ENCODE measurements at places on chromosomes 16 and 17.

GRCh38 chr17:28912938-28913333, 10.1 kb upstream of the DHRS13 start:
- no peak for DNase-seq

- DNase-seq: no peak
Measured at GRCh38 chr16:57413301-57413730, 8.7 kb downstream of the CCL17 start.

DNA sequence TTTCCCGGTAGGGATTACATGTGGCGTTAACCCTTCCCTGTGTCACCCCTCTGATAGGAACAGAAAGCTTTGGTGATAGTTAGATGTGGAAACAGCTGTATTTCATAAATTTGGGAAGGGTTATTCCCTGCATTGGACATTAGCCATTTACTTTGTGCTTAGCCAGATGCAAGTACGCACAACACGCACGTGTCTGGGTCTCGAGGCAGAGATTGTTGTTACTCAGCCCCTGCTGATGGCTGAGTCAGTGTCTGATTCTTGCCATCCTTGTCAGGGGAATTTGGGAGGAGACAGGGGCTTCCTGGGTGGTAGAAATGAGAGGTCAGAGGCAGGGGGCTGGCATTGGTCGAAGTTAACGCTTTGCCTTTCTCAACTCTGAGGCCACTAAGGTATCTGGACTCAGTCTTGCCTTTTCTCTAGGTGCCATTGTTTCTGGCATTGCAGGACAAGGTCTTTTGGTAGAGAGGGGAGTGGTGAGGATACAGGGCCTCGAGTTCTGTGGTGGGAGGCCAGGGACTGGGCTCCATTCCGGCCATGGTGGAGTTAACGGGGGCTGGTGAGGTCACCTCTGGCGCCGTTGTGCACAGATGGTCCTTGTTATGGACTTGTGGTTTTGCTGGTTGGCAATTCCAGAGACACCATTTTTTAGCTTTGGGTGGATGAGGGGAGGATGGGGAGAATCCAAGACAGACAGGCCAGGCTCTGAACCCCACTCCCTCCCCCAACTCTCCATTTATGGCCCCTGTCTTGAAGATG, 8.2 kb downstream of the MMP2 start:
- no peak for DNase-seq

DNA sequence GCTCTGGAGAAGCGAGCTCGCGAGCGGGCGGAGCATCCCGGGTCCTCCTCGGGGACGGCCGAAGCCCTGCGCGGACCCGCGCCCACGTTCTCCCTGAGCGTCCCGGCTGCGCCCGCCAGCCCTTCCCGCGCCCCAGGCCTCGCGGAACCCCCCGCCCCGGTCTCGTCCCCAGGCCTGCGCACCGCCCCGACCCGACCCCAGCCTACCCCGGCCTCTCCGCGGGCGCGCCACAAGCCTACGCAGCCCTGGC, 159 bp downstream of the USP36 start:
- DNase-seq: no peak

DNA sequence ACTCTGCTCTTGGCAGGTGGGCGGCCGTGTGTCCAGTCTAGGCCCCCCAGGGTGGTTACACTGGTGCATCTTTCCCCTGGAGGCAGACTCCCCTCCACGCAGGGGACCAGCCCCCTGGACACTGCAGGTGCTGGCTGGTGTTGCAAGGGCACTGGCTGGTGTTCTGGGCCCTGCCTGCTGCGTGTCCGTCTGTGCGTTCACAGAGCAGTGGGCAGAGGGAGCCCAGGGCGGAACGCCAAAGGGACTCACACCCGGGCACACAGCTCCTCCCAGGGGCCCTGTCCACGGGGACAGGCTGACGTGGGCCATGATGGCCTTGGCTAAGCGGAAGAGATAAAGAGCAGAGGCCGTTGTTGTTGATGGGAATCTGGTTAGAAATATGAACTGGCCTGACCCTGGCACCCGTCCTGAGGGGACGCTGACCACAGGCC, 27.3 kb downstream of the ACSF3 start:
- DNase-seq: no peak

DNA sequence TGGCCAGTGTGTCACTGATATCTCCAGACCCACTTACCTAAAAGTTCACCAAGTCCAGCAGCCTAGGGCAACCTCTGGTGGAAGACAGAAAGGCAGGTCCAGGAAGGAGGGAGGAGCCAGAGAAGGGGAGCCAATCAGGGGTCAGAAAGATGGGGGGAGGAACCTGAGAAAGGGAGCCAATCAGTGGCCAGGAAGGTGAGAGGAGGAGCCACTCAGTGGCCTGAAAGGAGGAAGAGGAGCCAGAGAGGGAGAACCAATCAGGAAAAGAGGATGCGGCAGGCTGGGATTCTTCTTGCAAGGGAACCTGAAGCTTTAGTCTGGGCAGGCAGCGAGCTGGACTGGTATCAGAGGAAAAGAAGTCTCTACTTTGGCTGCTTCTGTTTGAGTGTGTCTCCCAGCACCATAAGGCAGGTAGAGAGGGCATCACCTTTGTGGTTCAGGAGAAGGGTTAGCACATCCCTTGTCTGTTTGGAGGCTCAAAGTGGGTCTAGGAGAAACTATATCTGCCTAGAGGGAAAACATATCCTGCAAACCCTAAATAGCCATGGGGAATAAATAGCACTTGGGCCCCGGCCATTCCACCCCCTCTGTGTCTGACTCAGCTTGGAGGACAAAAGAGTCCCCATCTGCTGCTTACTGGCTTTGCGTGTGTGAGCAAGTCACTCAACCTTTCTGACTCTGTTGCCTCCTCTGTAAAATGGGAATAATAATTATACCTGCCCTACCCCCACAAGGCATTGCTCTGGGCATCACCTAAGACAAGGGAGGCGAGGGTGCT, 43.4 kb upstream of the CRHR1 start:
- DNase-seq: peak; percentile 47

- DNase-seq: peak; percentile 80
Measured at GRCh38 chr16:3553138-3553923, 23.9 kb downstream of the NLRC3 start.

DNA sequence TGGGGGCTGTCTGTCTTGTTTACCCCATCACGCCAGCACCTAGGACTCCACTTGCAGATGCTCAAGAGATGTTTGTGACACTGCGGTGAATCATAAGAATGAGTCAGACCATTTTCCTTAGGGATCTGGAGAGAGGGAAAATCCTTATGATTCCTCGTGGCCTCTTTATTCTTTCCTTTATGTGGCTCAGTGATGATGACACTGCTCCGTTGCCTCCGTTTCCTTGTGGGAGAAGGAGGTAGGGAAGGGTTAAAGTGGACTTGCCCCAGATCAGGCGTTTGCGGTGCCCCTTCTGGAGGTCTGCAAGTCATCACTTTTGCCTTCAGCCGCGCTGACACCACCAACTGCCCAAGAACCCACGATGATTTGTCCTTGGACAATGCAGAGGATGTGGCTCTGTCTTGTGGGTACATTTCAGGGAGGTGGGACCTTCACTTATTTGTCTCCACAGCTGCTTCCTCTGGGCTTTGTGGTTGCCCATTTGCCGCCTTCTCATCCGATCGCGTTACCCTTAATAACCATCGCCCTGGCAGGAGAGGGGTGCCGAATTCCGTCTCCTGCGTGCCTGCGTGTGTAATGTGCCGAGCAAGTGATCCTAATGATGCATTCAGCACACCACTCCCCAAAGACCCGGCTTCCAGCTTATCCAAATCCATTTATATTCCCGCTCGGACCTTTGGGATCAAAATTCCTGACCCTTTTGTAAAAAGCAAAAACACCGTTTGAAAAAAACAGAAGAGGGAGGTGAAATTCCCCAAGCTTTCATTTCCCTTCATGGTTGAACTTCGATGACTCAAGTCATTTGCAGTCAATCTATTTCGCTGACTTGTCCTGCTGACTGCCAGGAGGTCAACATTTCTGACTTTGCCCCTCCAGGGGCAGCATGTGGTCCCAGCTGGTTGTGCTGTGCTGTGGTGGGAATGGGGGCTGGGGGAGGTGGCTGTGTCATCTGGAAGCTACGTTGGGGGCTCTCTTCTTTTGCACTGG, 87.2 kb upstream of the IRX3 start:
- no peak for DNase-seq

GRCh38 chr17:46948544-46948943, 25.6 kb downstream of the GOSR2 start:
- DNase-seq: no peak

DNA sequence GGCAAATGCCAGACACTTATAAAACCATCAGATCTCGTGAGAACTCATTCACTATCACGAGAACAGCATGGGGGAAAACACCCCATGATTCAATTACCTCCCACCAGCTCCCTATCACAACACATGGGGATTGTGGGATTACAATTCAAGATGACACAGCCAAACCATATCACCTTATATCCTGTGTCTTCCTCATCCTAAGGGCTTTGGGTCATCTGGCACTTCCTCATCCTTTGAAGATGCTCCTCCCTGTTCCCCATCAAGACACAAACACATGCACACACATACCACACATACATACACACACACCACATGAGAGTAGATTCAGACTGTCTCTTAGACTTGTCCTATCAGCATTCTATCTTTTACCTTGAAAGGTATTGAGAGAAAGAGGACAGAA, 2.8 kb upstream of the PMFBP1 start:
- no peak for DNase-seq

DNA sequence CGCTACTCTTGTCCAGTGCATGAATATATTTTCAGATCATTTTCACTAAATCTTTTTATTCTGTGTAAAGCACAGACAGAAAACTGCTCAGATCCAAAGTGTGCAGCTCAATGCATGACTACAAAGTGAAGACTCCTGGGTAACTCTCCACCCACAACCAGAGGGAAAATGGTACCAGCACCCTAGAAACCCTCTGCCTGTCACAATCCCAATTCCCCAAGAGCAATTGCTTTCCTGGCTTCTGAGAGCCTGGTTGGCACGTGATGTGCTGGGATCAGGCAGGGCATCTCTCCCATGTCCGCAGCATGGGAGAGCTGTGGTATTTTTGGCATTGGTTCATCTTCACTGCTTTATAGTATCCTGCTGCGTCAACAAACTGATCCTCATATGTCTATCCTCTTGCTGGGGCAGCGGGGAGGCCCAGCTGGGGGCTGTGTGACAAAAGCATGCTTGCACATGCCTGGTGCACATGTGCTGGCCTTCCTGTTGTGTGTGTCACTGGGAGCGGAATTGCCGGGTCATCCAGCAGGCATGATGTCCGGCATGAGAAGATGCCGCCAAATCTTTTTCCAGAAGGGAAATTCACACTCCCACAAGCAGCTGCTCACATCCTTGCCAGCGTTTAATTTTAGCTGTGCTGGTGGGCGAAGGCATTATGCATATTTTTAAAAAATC, 278.9 kb upstream of the FOXF1 start:
- DNase-seq: no peak

- DNase-seq: no peak
Measured at GRCh38 chr17:4616476-4616875, 25.0 kb downstream of the ALOX15 start.

- DNase-seq: no peak
Measured at GRCh38 chr16:87417528-87417910, 25.4 kb downstream of the MAP1LC3B start.

- DNase-seq: no peak
Measured at GRCh38 chr16:85412911-85413520, 200.1 kb upstream of the GSE1 start.

DNA sequence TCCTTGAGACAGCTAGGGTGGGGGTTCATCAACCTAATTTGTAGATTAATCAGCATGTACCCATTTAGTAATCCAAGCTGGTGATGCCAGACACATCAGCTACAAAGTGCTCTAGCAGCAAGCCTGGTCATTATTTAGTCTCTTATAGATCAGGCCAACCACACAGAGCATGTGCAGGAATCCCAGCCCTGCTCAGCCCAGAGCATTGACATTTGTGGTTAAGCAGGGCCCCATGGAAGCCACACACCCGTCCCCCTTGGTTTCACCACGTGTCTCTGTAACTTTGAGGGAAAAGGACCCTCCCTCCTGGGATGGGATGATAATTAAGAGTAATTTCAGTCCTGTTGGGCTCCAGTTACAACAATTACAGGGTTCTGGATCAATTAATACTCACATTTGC, 268.8 kb upstream of the RPL38 start:
- no peak for DNase-seq

DNA sequence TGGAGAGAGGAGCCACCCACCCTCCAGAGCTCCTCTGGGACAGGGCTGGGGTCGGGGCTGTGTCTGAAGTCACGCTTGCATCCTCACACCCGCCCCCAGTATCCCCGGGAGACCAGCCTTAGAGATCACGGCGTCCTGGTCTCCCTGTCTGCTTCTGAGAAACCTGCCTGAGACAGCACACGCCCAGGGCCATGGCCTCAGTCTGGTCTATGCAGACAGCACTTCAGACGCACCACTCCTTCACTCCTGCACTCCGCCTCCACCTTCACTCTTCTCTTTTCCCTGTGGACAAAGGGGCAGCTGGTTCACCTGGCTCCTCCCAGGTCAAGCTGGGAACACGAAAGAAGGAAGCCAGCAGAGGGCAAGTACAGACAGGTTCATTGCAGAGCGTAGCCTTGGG, 248.0 kb upstream of the GSE1 start:
- no peak for DNase-seq

- DNase-seq: no peak
Measured at GRCh38 chr17:66978514-66979061, 14.1 kb downstream of the CACNG4 start.

GRCh38 chr16:53061256-53061655, 6.5 kb downstream of the CHD9 start:
- no peak for DNase-seq

DNA sequence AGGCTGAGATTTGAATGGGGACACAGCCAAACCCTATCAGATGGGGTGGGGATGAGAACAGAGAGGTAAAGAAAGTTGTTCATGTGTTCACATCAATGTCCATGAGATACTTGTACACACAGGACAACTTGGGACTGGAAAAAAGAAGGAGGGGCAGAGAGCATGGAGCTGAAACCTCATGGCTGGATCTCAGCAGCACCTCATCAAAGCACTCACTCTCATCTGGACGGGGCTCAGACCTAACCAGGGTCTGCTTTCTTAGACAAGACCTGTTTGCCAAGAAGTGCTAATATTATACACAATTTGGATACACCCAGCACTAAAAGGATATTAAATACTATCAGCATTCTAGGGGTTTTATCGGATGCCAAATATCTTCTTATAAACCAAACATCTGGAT, 399.8 kb downstream of the SLC39A11 start:
- no peak for DNase-seq

GRCh38 chr17:49887086-49887743, 39.3 kb upstream of the TAC4 start:
- no peak for DNase-seq

- DNase-seq: no peak
Measured at GRCh38 chr16:58639230-58639629, 9.6 kb upstream of the CNOT1 start.

GRCh38 chr16:14564861-14565687, 65.0 kb downstream of the PARN start:
- DNase-seq: peak; percentile 74

GRCh38 chr17:57035971-57036481, 49.0 kb upstream of the AKAP1 start:
- no peak for DNase-seq

Data from NCI-H1930 (cell line).